ENCODE measurements at places on chromosomes 2 and 18. TPM values are rescaled to one million over a fixed set of nuclear protein-coding genes. Genes with fewer than 3 reads are reported as not detected.

Gene SERPINB4
- polyA plus RNA-seq = not detected

Gene EFEMP1
- 21.0 TPM for polyA plus RNA-seq

Gene CFAP65
- 1.1 TPM for polyA plus RNA-seq

Gene SNRPD1
- 75.1 TPM for polyA plus RNA-seq

Gene PECR
- polyA plus RNA-seq = 27.8 TPM

Gene IL37
- polyA plus RNA-seq = not detected

Gene C2orf80
- not detected for polyA plus RNA-seq

Gene TANC1
- polyA plus RNA-seq = 7.4 TPM

Gene CD8B2
- not detected for polyA plus RNA-seq

Gene ABCB6
- polyA plus RNA-seq = 43.2 TPM

Gene SLC5A7
- polyA plus RNA-seq = not detected

DNA sequence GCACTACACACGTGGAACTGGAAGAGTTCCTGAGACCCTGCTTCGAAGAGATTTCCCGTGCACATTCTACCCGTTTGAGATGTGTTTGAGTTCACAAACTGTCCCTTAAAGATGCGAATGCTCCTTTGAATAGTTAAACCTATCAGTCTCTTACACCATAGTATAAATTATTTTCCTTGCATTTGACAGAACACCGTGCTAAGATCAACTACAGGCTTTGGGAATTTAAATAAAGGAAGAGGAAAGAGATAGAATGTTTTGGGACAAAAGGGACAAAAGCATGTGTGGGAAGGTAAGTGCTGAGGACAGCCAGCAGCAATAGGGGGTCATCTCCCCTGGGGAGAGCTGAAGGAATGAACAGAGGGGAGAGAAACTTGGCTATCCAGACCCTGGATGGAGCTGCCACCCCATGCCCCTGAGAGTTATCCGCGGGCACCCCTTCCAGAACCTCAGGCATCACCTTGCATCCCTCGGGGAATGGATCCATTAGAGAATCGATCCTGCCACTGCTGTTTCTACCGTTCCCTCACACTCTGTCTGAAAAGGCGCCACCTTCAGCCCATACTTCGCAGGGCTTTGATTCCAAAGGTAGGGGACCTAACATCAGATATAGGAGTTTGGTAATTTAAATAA, 888 bp upstream of the ADCY3 start:
- DNase-seq = peak; percentile 28

DNA sequence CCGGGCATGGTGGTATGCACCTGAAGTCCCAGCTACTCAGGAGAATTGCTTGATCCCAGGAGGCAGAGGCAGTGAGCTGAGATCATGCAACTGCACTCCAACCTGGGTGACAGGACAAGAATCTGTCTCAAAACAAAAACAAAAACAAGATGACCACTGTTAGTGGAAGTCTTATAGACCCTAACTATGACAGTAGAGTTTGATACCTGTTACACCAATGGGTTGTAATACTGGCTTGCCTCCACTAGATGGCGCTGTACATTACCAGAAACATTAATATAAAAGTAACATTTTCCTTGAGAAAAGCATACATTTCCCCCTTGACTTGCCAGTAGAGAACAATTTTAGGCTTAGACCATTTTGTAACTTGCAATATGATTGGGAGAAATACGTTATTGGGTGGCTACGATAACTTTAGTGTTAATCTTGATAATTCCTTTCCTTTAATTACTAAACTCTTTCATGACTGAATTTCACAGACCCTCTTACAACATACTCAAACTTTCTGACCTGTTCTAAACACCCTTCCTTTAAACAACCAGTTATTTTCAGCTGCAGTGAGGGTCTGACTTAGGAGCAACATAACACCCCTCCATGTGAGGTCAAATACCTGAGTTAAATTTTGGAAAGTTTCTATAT, 19.5 kb downstream of the SLC25A52 start:
- DNase-seq = peak; percentile 44

GRCh38 chr2:147468349-147468748, 376.5 kb upstream of the ACVR2A start:
- DNase-seq = no peak

- DNase-seq = no peak
Measured at GRCh38 chr2:45432406-45432805, 178.7 kb downstream of the SRBD1 start.

GRCh38 chr18:60082790-60083189, 183.0 kb downstream of the PMAIP1 start:
- DNase-seq = no peak

GRCh38 chr2:169765523-169765922, 31.9 kb downstream of the KLHL23 start:
- no peak for DNase-seq

DNA sequence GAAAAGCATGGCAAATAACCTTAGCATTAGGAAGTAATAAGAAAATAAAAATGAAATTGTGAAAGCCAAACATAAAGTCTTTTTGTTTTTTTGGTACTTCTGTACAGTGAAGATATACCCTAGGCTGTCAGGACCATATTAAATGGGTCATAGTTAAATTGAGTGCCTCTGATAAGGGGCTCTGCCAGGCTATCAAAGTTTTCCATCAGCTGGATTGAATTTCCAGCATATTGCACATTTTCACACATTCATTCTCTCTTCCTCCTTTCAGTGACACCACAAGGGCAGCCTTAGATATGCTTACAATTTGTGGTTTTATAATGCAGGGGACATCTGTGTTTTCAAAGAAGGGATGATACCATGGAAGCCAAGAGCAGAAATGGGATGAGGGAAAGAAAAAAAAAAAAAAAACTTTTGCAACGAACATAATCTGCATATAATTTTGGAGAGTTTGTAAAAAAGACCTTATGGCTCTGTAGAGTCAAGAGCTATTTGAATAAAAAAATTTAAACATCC, 109.3 kb upstream of the LYPD1 start:
- no peak for DNase-seq

GRCh38 chr2:173752152-173752551, 213.0 kb downstream of the SP3 start:
- DNase-seq = no peak

GRCh38 chr2:232075859-232076258, 114.3 kb downstream of the DIS3L2 start:
- no peak for DNase-seq

GRCh38 chr2:102050854-102051391, 59.2 kb downstream of the IL1R2 start:
- peak; percentile 51 for DNase-seq

- peak; percentile 58 for DNase-seq
Measured at GRCh38 chr18:62346333-62347088, 21.4 kb downstream of the TNFRSF11A start.

DNA sequence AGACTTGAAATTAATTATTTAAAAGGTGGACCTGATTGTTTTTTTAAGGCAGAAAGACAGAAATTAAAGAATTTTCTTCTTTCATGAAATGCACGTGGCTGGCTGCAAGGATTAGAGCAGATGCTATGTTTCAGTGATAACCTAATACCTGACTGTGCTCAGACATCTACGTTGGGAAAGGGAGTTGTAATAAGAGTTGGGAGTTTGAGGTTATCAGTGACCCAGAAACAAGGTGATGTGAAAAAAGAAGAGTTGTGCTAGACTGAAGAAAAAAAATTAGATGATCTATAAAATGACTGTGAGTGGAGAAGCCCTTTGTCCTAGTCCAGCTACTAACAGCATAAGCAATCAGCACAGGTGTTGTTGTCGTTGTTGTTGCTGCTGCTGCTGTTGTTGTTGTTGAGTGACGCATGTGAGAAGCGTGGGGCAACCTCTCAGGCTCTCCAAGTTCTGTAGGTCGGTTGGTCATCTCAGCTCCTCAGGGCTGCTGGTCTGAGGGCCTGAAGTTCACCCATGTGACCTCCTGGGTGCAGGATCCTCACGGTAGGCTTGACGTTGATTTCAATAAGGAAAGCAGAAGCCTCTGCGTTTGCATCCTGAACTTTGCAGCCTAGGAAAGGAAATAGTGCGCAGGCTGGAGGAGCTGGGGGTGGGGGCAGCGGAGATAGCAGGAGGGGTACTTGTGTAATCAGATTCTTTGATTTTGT, 7.6 kb downstream of the POU3F3 start:
- peak; percentile 12 for DNase-seq

DNA sequence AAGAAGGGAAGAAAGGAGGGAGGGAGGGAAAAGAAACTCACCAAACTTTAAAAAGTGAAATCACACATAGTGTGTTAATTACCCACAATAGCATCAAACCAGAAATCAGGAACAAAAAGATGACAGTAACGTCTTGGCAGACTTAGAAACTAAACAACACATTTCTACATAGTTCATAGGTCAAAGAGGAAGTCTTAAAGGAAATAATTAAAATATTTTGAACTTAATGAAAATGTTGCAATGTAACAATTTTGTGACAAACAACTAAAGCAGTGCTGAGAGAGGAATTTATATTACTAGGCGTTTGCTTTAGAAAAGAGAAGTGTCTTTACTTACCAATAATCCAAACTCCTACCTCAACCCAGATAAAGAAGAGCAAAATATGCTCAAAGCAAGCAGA, 505.0 kb upstream of the ID2 start:
- DNase-seq = no peak

DNA sequence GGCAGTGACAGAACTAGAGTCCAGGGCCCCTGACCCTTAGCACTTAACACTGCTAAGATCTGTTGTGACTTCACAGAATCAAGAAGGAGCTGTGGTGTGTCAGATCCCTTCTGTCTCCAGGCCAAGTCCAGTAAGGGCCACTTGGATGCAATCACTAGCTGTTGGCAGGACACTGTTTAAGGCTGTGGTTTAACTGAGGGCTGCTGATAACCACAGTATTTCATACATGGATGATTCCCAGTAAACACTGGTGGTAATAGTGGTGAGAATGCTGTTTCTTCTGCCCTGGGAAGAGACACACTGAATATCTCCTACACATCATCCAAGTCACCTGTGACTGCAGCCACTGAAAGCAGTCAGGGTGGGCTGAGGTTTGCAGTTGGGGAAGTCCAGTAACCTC, 77.7 kb upstream of the FBXO11 start:
- DNase-seq = no peak

DNA sequence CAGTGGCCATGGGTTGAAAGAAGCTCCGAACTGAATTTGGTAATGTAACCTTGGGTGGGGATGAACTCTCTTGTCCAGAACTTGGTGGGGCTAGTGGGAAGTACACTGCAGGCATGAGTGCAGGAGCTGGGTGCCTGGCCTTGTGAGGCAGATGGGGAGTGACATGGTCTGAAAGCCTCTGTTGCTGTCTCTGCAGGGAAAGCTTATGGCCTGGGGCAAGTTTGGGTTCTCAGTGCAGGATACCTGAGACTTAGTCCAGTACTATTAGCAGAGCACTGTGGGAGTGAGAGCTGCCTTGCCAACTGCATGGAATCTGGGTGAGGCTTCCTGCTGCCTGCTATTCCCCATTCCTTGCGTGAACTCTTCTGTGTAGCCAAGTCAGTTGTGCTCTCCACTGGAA, 1620.9 kb upstream of the NXPH2 start:
- no peak for DNase-seq

GRCh38 chr2:158598862-158599517, 142.2 kb downstream of the PKP4 start:
- no peak for DNase-seq

DNA sequence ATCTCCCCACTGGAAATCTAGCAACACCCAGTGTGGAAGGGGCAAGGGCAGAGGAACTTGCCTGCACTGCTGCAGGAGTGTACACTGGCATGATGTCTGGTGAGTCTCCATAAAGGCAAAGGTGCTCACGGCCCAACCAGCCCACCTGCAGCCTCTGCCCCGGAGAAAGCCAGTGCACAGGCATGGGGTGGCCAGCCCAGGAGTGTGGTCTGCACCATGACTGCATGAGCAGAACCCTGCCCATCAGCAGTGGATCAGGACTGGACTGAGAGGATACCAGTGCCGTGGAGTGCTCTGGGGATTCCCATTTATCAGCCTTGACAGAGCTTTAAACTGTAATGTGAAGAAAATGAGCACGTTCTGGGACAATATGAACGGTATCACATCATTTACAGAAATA, 342.6 kb upstream of the HS6ST1 start:
- no peak for DNase-seq

DNA sequence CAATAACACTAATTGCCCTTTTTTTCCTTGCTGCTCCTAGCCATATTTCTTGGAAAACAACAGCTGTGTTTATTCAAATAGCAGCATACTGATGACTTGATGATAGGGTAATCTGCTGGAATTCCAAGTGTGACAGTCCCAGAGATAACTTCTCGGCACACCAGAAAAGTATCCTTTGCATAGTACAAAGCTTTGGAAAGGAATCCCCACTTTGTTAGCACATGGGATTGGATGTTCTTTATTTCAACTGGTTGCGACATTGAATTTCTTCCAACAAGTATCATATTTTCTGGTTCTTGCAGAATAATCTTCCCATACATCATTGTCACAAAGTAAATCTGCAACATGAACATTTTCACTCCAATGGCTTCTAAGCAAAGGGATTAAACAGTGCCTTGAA, 445.8 kb upstream of the ACVR2A start:
- DNase-seq = no peak

- peak; percentile 51 for DNase-seq
Measured at GRCh38 chr2:10918661-10919409, 7.1 kb downstream of the KCNF1 start.

Data from small intestine (tissue), 16 donors.